ENCODE measurements at places on chromosomes 5 and 9.

DNA sequence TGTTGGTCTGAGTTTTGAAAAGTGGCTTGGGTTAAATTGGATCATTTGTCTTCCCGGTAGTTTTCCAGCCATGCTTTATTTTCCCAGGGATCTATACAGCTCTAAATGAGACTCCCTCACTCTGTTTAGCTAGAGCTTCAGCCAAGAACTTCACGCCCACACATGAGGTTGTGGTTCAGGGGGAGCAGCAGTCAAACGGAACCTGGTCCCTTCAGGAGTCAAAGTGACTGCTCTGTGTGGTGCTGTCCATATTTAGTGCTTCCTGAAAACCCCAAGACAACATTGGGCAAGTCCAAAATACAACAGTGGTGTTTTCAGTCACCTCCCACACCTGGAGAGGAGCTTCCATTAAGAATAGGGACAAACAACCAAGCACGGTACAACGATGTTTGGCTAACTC is 90.5 kb downstream of the ANKH start:
- no peak for DNase-seq

DNA sequence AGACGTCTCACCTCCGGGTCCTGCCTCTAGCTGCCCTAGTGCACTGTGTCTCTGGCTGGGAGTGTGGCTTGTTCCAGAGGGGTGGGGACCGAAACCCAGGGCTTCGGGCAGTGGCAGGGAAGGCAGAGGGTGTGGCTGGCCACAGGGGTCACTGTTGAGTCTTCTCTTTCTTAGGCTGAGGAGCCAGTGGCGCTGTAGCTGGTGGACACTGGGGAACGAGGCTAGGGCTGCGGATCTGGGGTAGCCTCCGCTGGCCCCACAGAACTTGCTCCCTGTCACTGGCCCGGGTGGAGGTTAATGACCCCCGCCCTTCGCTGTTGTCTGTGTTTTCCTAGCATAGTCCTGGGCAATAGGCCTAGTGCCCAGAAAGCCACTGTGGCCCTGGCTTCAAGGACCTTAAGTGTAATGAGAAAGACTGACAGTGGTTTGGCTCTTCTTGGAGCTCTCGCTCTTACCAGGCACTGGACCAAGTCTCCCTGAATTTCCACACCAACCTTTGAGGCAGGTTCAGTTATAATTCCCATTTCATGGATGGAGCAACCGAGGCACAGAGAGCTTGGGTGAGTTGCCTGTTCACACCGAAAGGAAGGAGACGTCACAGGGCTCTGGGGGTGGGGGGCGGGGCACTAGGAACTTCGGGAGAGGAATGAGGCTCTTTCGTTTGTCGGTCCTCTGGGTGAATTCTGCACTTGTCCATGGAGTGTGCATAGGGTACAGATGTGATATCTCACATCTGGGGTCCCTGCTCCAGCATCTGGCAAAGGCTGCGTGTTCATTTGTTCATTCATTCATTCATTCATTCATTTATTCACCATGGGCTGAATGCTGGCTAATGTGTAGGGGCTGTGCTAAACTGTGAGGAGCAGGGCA is 4.8 kb upstream of the IER5L start:
- DNase-seq: peak; percentile 39

GRCh38 chr9:104868687-104869404 is 59.1 kb downstream of the ABCA1 start:
- no peak for DNase-seq

GRCh38 chr5:54743997-54744788 is 226.6 kb downstream of the SNX18 start:
- peak; percentile 85 for DNase-seq

DNA sequence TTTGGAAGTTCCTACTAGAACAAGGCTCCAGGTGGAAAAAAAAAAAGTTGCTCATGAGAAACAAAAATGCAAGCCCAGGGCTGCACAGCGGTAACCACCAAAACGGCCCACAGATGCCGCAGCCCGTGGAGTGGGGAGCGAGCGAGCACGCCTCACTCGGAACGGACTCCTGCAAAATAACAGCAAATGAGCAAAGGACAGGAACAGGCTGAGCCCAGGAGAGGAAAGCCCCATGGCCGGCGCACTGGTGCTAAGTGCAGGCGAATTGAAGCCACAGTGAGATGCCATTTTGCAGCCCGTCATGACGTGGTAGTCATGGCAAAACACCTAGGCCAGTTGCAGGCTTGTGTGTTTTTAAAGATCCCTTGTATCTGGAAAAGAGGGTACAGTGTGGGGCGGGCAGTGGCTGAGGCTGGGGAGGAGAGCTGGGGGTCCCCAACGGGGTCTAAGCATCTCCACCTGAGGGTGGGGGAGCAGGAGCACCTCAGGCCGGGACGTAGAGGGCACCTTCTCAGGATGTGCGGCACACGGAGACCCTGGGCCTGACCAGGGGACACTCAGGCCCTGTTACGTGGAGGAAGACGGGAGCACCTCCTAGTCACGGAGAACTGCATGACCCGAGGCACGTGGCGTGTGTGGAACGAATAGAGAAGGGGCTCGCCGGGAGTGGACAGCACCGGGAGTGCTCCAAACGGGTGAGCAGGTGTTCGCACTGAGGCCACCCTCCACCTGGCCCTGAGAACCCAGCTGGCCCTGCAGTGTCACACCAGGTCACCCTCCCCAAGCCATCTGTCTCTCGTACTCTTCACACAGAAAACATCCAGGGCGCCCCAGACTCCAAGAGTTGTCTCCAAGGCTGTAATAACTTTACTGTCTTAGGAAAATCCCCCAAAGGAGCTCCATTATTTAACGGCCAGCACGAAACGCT is 10.7 kb downstream of the GRM6 start:
- no peak for DNase-seq

GRCh38 chr5:32760091-32760509 is 49.0 kb downstream of the NPR3 start:
- DNase-seq: peak; percentile 65

DNA sequence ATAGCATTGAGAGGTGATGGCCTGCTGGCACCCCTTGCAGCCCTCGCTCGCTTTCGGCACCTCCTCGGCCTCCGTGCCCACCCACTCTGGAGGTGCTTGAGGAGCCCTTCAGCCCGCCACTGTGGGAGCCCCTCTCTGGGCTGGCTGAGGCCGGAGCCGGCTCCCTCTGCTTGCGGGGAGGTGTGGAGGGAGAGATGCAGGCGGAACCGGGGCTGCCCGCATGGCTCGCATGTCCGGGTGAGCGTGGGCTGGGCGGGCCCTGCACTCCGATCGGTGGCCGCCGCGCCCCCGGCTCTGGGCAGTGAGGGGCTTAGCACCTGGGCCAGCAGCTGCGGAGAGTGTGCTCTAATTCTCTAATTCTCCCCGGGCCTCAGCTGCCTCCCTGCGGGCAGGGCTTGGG is 101.1 kb downstream of the KIF4B start:
- no peak for DNase-seq

DNA sequence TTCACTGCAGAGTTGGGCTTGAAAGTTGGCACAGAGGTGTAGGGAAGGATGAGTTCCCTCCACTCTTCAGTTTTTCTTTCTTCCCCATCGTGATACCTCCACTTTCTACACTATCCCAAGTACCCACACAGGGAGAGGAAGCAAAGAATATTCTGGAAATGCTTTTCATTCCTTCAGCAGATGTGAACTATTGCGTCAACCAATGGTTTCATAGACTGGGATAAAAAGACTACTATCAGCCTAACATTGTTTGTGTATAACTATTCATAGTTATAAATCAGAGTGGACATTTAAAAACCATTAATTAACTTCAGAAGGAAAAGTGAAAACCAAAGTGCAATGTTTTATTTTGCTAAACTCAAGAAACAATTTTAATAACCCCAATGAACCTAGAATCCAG is 63.6 kb upstream of the MAMDC2 start:
- DNase-seq: no peak

DNA sequence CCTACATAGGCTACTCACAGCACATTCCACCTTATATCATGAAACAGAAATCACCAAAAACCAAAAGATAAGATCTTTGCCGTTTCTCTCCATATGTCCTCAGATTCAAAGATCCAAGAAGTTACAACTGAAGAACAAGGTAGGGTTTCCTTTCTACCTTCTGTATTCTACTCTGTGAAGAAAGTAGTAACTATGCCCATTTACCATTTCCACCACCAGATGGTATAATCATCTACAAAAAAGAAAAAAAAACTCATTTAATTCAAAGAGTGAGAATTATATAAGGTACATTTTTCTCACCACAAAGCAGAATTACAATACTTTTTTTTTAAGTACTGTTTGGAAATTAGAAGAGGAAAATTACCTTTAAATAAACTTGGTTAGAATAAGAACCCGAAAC is 172.6 kb upstream of the PTGER4 start:
- DNase-seq: no peak

GRCh38 chr5:34905564-34905963 is 9.7 kb downstream of the RAD1 start:
- DNase-seq: no peak

DNA sequence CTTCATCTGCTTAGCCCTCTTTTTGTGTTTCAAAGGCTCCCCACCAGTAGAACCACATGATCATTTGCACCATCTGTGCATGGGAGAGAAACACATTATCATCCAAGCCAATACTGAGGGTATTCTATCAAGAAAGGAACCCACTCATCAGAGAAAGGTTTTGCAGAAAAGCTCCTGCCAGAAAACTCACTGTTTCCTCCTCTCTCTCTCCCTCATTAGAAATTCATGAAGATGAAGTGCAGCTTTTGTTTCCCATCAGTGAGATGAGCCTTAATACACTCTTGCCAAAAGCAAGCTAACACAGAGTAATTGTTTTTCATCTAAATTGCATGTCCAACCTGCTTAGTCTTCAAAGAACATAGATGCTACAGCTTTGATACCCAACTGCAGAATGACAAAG is 142.4 kb upstream of the GRAMD2B start:
- DNase-seq: no peak

GRCh38 chr5:142095035-142095434 is 13.5 kb upstream of the NDFIP1 start:
- DNase-seq: no peak

DNA sequence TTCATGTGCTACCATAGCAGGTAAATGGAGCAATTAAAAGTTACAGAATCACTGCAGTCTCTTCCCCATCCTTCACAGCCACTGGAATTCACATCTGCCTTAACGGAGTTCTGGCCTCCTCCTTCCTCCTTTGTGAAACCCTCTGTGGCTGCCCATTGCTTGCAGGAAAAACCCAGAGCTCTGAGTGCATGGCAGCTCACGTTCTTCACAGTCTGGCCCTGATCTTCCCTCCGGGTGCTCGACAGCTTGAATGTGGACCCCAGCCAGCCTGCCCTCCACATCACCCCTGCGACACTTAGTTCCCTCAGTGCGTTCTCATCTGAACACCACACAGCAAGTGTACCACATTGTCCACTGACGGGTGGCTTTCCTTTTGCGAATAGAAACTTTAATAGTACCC is 63.2 kb upstream of the RUFY1 start:
- no peak for DNase-seq

DNA sequence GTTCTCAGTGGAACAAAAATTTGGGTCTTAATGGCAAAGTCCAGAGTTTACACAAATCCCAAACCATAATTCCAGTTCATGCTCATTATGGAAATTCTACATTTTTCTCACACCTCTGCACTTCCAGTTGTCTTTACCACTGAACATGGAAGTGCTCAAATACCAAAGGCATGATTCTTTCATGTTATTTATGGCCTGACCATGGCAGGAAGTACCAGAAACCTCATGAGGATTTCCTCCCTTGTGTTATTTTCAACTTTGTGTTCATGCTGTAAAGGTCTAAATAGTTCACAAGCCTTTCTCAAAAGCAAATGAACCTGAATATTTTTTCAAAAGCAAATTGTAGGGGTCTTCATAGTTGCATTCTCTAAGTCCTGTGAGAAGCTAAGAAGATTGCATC is 82.0 kb upstream of the ITGA1 start:
- DNase-seq: no peak

- DNase-seq: no peak
Observed at GRCh38 chr9:91393826-91394225, 29.8 kb downstream of the NFIL3 start.

DNA sequence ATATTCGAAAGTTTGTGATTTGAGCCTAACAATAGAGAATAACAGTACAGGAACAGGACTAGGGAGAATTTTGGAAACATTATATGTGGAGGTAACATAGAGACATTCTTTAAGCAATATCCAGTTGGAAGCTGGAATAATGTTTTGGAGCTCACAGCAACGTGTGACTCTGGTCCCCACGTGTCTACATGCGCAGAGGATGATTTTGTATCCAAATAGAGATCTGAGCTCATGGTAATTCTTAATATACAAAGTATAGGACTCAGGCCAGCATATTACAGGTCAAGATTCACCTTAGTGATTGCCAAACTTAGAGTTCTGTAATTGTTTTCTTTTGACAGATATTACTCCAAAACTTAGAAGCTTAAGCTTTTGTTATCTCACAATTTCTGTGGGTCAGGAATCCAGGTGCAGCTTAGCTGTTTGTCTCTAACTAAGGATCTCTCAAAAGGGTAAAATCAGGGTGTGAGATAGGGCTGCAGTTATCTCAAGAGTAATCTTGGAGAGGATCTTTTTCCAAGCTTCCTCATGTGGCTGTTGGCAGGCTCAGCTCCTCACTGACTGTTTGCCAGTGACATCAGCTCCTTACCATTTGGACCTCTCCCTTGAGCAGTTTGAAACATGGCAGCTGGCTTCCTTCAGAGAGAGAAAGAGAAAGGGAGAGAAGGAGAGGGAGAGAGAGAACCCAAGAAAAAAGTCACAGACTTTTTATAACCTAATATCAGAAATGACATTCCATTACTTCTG is 272.0 kb upstream of the ZNF462 start:
- no peak for DNase-seq

GRCh38 chr5:9268226-9268625 is 277.6 kb downstream of the SEMA5A start:
- DNase-seq: no peak

DNA sequence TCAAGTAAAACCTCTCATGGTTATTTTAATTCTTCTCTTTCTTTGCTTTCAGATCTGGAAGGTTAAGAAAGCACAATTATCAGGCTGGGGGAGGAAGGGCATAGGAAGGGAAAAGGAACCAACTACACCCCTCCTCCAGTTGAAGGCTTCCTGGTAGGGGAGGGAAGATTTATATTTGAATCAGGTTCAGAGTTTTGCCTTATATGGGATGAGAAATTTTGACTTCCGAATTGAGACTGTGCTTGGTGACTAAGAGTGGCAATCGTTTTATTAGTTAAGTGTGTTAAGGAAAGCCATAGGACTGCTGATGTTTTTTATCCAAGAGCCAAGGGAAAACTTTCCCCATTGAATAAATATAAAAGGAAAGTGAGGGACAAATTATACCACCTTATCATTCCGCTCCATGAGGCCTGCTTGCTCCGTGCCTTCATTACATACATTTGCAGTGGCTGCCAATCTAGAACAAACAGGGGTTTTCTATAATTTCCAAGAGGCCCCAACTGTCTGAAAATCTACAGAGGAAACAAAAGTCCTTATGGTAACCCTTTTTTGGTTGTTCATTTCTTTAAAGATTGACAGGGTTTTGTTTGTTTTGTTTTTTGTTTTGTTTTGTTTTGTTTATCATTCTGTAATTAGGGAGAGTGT is 115.7 kb upstream of the EPB41L4A start:
- peak; percentile 82 for DNase-seq

- DNase-seq: no peak
Observed at GRCh38 chr9:112846528-112847488, 43.9 kb downstream of the SLC46A2 start.

- DNase-seq: peak; percentile 51
Observed at GRCh38 chr5:151924564-151925301, at the start of gene GLRA1. Gene GLRA1 (minus strand): TSS chr5:151924851. CDS start chr5:151924549, 302 bp downstream.

GRCh38 chr5:170892196-170892595 is 30.4 kb downstream of the RANBP17 start:
- no peak for DNase-seq
